SK-N-DZ (cell line): ENCODE measurements at places on chromosomes 2 and 18.

GRCh38 chr2:100895402-100895801, 75.5 kb downstream of the NPAS2 start:
- DNase-seq: no peak

- DNase-seq: no peak
Measured at GRCh38 chr18:50610349-50610748, 50.5 kb downstream of the MAPK4 start.

DNA sequence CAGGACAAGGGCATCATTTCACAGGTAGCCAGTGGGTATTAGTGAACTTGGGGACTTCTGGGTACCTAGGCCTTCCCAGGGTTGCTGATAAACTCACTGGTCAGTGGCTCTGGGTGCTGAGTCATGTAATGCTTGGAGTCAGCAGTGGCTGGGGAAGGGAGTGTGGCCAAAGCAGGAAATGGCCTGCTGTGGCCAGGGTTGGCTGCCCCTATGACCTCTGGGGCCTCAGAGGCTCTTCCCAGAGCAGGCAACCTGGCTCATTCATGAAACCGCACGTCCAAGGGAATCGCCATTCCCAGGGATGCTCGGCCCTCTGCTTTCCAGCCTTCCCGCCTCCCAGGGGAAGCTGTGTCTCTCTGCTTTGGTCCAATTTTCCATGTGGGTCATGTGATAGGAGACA, 294.9 kb downstream of the DYSF start:
- DNase-seq: no peak

DNA sequence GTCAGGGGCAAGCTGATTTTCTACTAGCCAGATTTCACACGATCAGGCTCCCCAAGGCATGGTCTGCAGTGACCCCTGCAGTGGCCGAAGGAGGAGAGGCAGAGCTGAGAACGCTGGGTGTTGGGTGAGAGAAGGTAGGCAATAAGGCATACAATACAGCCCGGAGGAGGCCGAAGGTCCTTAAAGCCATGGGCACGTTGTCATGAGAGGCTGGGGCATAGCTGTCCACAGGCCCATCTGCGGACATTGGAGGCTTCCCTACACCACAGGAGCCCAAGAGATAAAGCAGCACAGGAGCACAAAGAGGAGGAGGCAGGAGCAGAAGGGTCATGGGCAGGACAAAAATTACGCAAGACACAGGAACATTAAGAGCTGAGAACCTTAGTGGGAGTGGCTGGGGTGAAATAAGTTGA, 16.7 kb upstream of the BZW1 start:
- no peak for DNase-seq
